ENCODE measurements at places on chromosomes 6 and 20.

DNA sequence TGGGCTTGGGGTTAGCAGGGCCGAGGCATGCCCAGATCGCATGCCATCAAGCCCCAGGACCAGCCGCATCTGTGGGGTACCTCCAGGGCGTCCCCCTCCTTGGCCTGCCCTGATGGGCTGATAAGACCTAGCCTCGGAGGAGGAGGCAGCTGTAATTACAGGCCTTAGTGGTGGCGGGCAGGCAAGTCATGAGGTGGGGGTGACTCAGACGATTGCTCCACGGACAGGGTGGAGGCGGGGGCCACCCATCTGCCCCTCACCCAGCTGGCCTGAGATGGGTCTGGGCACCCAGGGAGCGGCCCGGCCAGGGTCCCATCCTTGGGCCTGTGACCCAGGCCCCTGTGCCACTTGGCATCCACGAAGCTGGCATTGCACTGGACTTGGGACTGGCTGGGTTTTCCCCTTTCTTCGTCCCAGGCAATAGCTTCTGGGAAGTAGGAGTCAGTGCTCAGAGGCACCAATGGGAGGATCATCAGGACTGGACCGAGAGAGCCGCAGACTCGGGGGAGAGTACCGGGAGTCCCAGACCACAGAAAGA, 57.5 kb downstream of the CEBPB start:
- H3K4me1 ChIP-seq = peaks cover 39% of the 10 kb centered on the region
- no peak overlapping the region for H3K4me3 ChIP-seq
- no peaks in the 10 kb centered on the region for H3K27me3 ChIP-seq
- peak; percentile 31 for DNase-seq
- no peak overlapping the region for H3K27ac ChIP-seq

- H3K27ac ChIP-seq = no peak overlapping the region
- H3K27me3 ChIP-seq = no peaks in the 10 kb centered on the region
- no peaks in the 10 kb centered on the region for H3K36me3 ChIP-seq
- no peak for DNase-seq
- no peak overlapping the region for H3K4me3 ChIP-seq
- H3K4me1 ChIP-seq = no peaks in the 10 kb centered on the region
Measured at GRCh38 chr6:143882401-143882930, 18.2 kb downstream of the ZC2HC1B start.

DNA sequence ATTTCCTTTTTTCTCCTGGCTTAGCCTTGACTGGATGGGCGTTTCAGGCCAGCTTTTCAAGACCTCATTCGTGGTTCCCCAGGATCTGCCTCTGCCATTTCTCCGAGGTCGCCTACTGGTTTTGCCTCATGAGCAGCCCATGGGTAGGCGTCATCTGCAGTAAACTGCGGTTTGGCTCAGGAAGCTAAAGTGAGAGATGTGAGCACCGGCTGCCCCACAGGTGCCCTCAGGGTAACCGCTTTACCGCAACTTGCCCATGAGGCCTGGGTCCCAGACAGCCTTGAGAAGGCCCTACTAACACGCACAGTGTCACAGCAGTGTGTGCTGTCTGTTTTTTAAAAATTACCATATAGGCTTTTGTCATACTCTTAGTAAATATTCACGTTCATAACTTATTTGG, 53.4 kb upstream of the TBXT start:
- no peaks in the 10 kb centered on the region for H3K4me1 ChIP-seq
- no peak for DNase-seq
- H3K27ac ChIP-seq = no peak overlapping the region
- H3K27me3 ChIP-seq = peaks cover under 1% of the 10 kb centered on the region
- H3K4me3 ChIP-seq = no peak overlapping the region
- no peaks in the 10 kb centered on the region for H3K36me3 ChIP-seq

- no peaks in the 10 kb centered on the region for H3K27me3 ChIP-seq
- DNase-seq = no peak
- H3K36me3 ChIP-seq = no peaks in the 10 kb centered on the region
- H3K4me1 ChIP-seq = peaks cover 34% of the 10 kb centered on the region
- peak overlapping the region; percentile 84 for H3K27ac ChIP-seq
Measured at GRCh38 chr6:157984128-157984527, 2.5 kb downstream of the SYNJ2 start.

- no peak overlapping the region for H3K27ac ChIP-seq
- H3K4me1 ChIP-seq = no peaks in the 10 kb centered on the region
- no peaks in the 10 kb centered on the region for H3K36me3 ChIP-seq
Measured at GRCh38 chr6:131635384-131636340, 1.4 kb upstream of the ENPP3 start.

- H3K36me3 ChIP-seq = no peaks in the 10 kb centered on the region
- H3K27ac ChIP-seq = no peak overlapping the region
- no peaks in the 10 kb centered on the region for H3K4me1 ChIP-seq
- no peaks in the 10 kb centered on the region for H3K27me3 ChIP-seq
Measured at GRCh38 chr20:61657721-61658377, 405.8 kb downstream of the CDH4 start.

DNA sequence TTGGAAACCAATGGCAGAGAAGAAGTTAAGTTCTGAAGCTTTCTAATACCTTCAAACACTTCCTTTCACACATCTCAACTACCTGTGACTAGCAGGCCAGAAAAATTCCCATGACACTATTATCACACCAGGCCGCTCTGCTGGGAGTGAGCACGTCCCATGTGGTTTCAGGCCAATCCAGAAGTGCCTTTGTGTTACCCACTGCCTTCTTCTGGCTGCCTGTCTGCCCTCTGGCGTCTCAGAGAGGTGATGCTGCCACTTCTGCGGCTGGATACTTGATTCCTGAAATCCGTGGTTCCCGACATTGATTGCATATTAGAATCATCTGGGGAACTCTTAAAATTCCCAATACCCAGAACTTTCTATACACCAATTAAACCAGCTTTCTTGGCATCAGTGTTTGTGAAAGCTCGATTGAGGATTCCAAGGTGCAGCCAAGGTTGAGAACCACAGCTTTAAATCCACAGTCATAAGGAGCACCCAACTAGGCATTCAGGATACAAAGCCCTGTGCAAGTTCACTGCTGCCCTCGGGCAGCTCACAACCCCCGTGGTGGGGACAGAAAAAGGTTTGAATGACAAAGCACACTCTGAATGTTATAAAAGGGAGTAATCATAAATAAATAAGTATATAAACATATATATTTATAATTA, 65.6 kb downstream of the STMND1 start:
- no peaks in the 10 kb centered on the region for H3K4me1 ChIP-seq
- no peak overlapping the region for H3K4me3 ChIP-seq
- H3K36me3 ChIP-seq = no peaks in the 10 kb centered on the region
- peak; percentile 53 for DNase-seq

DNA sequence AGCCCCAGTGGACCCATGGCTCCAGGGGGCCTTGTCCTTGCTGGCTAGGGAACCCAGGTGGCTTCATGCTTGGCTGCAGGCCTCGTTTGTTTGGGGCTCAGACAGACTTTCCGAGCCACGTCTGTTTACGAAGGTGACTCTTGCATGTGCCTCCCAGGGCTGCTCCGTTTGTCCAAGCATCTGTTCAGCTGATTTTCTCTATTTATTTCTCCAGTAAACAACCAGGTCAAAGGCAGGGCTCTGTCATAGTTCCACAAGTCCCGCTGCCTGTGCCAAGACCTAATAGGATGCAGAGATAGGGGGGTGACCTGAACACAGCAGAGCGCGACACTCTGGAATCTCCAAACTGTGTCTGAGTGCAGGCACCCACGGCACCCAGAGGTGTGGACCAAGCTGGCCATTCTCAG, 12.8 kb upstream of the SPO11 start:
- no peak for DNase-seq
- peaks cover 49% of the 10 kb centered on the region for H3K27me3 ChIP-seq
- no peak overlapping the region for H3K27ac ChIP-seq
- no peaks in the 10 kb centered on the region for H3K4me1 ChIP-seq
- no peak overlapping the region for H3K4me3 ChIP-seq
- no peaks in the 10 kb centered on the region for H3K36me3 ChIP-seq

DNA sequence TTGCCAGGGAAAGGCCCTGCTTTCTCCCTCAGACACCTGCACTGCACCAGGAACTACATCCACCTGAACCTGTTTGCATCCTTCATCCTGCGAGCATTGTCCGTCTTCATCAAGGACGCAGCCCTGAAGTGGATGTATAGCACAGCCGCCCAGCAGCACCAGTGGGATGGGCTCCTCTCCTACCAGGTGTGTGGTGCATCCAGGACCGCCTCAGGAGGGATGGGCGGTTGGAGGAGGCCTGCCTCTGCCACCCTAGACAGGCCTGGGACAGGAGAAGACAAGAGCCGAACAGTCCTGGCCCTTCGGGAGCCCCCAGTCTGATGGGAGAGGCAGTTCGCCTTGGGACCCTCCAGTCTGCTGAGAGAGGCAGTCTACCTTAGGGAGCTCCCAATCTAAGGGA, 24.2 kb downstream of the GLP1R start:
- H3K36me3 ChIP-seq = no peaks in the 10 kb centered on the region
- H3K27ac ChIP-seq = no peak overlapping the region
- DNase-seq = no peak
- H3K4me1 ChIP-seq = no peaks in the 10 kb centered on the region
- no peak overlapping the region for H3K4me3 ChIP-seq
- H3K27me3 ChIP-seq = no peaks in the 10 kb centered on the region

DNA sequence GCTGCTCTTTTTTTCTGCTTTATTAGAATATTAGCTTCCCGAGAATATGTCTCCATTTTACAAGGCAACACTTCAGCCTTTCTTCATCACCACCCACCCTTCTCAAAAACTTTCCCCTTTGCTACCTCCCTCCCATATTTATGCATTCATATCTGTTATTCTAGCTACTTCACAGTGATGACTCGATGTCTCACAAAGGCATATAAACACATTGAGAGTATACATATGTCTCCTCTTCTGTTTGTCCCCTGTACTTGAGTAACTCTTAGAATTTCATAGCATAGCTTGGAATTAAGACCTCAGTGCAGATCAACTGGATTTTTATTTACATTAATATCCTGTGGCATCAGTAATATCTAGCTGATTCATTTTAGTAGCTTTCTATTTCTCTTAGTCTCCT, 6.5 kb downstream of the RNF144B start:
- H3K27ac ChIP-seq = no peak overlapping the region
- no peak for DNase-seq
- H3K4me1 ChIP-seq = peaks cover 13% of the 10 kb centered on the region
- H3K27me3 ChIP-seq = no peaks in the 10 kb centered on the region

GRCh38 chr20:41717483-41717882, 99.3 kb upstream of the CHD6 start:
- no peak overlapping the region for H3K27ac ChIP-seq
- no peaks in the 10 kb centered on the region for H3K36me3 ChIP-seq
- H3K4me1 ChIP-seq = peaks cover 6% of the 10 kb centered on the region
- H3K4me3 ChIP-seq = no peak overlapping the region
- DNase-seq = peak; percentile 71
- H3K27me3 ChIP-seq = no peaks in the 10 kb centered on the region

DNA sequence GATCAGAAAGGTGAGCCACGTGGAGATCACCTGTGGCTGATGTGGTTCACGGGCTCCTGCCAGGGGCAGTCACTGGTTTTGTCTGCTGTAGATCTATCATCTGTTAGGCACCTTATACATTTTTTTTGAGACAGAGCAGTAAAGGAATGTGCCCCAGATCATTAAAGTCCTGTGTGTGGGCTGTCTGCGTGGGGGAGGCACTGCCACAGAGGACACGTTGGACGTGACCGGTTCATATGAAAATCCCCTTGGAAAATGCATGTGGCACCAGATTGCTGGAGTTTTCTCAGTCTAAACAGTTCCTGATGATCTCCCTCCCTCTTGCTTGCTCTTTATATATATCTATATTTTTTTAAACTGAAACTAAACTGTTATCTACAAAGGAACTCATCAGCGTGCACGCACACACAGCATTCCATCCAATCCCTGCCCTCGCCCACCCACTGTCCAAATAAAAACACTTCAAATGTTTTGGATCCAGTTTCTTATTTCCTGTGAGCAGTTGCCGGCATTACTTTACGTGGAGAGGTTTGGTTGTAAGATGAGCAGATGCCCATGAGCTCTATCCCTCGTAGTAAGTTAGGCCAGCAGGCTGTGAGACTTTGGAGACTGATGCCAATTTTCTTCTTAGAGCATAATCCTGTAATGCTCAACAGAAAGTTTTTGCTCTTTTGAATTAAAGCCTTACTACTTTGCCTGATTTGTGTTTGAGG, 161.6 kb upstream of the EXOC2 start:
- H3K27ac ChIP-seq = no peak overlapping the region
- no peaks in the 10 kb centered on the region for H3K36me3 ChIP-seq
- H3K4me3 ChIP-seq = no peak overlapping the region

DNA sequence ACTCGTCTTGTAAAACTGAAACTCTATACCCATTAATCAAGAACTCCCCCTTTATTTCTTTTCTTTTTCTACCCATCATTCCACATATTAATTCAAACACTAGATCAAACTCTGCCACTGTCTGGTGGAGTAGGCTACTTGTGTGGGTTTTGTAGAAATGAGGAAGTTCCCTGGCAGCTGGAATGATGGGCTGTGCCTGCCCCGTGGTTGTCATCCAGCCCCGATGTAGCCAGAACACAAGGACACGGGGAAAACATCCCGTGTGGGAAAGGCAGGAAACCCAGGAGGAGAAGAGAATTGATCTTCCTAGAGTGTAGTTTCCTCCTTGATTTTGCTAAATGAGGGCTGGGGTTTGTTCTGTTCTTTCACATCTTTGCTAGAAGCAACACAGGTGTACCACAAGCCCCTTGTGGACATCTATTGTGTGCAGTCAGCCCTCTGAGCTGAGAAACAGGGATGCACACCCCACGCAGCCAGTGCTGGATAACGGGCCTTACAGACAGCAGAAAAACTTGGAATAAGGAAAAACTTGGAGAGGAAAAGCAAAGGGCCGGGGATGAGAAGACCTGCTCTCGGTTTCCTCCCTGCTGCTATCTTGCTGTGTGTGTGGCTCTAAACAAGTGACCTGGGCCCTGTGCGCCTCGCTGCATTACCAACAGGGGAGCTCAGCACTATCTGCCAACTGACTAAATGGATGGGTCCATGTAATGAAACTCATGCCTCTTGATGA, 88.0 kb downstream of the SCML4 start:
- no peak overlapping the region for H3K4me3 ChIP-seq
- H3K27me3 ChIP-seq = no peaks in the 10 kb centered on the region
- peak overlapping the region; percentile 13 for H3K27ac ChIP-seq
- no peak for DNase-seq
- H3K36me3 ChIP-seq = no peaks in the 10 kb centered on the region

- no peaks in the 10 kb centered on the region for H3K36me3 ChIP-seq
- DNase-seq = no peak
- H3K4me1 ChIP-seq = no peaks in the 10 kb centered on the region
- no peak overlapping the region for H3K4me3 ChIP-seq
Measured at GRCh38 chr6:130560231-130560630, 194.4 kb downstream of the TMEM200A start.

- no peaks in the 10 kb centered on the region for H3K4me1 ChIP-seq
- DNase-seq = no peak
- no peaks in the 10 kb centered on the region for H3K27me3 ChIP-seq
- no peak overlapping the region for H3K27ac ChIP-seq
- no peak overlapping the region for H3K4me3 ChIP-seq
Measured at GRCh38 chr6:30640481-30640880, 6.5 kb upstream of the C6orf136 start.

Measured in stomach (tissue), 19 donors.